Activated T-helper 2 cell treated with anti-CD3 and anti-CD28 coated beads, Interferon-gamma antibody, Interleukin-2, Interleukin-4, amounts not matched to agents 10 μg/mL and 5 μg/mL and 100 μg/mL, durations not matched to agents 14 hours and 24 hours and 36 hours (primary cell): ENCODE measurements at places on chromosomes 7 and 10. TPM values are rescaled to one million over a fixed set of nuclear protein-coding genes. Genes with fewer than 3 reads are reported as not detected.
A peak's percentile ranks its signal among the peaks of the same experiment; 100 is the strongest.

- no peak overlapping the region for H3K4me3 ChIP-seq
- H3K27ac ChIP-seq, result peak overlapping the region; percentile 57
- H3K4me1 ChIP-seq, result peaks cover 36% of the 10 kb centered on the region
- no peak for DNase-seq
Observed at GRCh38 chr10:24901686-24902399, 50.6 kb downstream of the PRTFDC1 start.

DNA sequence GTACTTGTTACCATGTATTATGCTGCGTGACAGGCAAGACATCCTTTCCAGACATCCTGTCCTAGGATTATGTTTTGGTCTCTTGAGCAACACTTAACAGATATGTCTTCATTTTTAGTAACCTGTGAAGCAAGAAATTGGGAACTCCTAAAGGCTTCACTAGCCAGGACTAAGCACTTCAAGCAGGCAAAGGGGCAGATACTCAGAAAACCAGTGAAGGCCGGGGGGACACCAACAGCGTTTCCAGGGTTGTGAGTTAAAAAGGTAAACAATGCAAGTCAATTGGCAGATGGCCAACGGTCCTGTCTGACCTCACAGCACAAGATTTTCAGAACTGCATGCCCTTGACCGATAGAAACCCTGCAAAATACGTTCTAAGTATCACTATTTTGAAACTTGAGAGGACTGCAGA lies 77.6 kb upstream of the SFMBT2 start:
- H3K27me3 ChIP-seq, result peaks cover under 1% of the 10 kb centered on the region
- H3K27ac ChIP-seq, result no peak overlapping the region
- H3K4me1 ChIP-seq, result peaks cover 69% of the 10 kb centered on the region
- peaks cover 18% of the 10 kb centered on the region for H3K36me3 ChIP-seq

GRCh38 chr10:127441350-127442219 lies 107.5 kb upstream of the NPS start:
- H3K36me3 ChIP-seq, result no peaks in the 10 kb centered on the region
- H3K27me3 ChIP-seq, result no peaks in the 10 kb centered on the region
- H3K27ac ChIP-seq, result no peak overlapping the region
- H3K4me1 ChIP-seq, result no peaks in the 10 kb centered on the region
- no peak overlapping the region for H3K4me3 ChIP-seq
- no peak for DNase-seq

DNA sequence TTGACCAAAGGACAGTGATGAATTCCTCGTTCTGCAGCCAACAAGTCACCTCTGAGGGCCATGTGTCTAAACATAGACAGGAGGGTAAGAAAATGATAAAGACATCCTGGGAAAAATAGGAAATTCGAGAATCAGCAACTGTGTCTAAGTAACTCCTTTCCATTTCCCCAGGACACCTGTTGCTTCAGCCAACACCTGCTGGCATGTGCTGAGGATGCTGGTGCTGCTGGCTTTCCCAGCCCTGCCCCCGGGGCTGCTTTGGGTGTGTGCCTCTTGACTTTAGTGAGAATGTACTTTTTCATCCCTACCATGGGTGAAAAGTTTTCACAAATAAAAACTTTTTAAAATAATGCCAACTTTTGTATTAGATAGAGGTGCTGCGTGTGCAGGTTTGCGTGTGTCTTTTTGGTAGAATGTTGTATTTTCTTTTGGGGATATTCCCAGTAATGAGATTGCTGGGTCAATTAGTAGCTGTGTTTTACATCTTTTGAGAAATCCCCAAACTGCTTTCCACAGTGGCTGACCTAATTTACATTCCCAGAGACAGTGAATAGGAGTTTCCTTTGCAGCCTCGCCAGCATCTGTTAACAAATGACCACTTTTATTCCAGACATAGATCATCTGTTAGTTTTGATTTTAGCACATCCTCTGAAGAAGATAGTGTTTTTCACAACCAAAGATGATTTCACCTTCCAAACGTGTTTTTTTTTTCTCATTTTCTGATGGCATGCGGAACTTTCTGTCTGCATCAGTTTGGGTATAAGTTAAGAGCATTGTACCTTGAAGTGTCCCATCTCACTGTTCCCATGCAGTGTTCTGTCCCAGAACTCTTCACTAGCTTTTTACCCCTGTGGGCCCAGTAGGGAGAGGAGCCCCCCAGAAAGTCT lies 104.2 kb upstream of the ACBD5 start:
- peak overlapping the region; percentile 56 for H3K27ac ChIP-seq
- DNase-seq, result no peak
- H3K27me3 ChIP-seq, result peaks cover 13% of the 10 kb centered on the region
- no peaks in the 10 kb centered on the region for H3K36me3 ChIP-seq
- H3K4me3 ChIP-seq, result no peak overlapping the region
- peaks cover 29% of the 10 kb centered on the region for H3K4me1 ChIP-seq

DNA sequence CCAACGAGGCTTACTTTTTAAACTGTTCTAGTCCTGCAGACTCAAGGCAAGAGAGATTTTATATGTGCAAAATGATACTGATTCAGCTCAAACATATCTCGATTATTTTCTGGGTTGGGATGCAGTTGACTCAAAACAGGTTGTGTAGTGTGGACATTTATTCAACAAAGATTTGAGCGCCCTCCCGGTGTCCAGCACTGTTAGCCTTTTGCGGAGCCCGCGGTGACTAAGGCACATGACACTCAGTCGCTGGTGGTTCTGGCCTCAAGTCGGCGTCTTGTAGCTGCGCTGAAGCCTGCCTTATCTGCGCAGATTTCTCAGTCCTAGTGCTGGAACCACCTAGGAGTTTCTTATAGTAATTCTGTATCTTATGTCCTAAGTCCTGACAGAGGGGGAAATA lies 938 bp upstream of the CADPS2 start:
- H3K4me3 ChIP-seq, result peak overlapping the region; percentile 48
- no peaks in the 10 kb centered on the region for H3K36me3 ChIP-seq
- H3K4me1 ChIP-seq, result peaks cover 9% of the 10 kb centered on the region
- no peak overlapping the region for H3K27ac ChIP-seq

DNA sequence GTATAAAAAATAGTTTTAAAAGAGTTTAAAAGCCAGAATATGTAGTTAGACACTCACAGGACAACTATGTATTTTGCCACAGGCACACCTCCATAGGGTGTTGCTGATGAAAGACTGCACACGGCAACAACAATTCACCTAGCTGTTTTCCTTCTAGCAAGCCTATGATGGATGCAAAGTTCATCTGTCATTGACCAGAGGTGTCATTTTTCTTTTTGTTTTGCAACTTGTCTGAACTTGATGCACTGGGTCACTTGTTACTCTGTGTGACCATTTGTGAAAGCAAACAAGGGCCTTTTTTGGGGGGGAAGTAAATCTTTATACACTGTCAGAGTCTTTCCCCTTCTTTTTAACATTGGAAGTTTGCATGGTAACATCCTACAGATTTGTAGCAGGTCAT lies 258.0 kb upstream of the SEMA3A start:
- H3K36me3 ChIP-seq, result no peaks in the 10 kb centered on the region
- no peak overlapping the region for H3K27ac ChIP-seq
- H3K4me1 ChIP-seq, result no peaks in the 10 kb centered on the region

Gene PAX4
- total RNA-seq, result not detected in 2 replicates

Gene TRRAP
- total RNA-seq, result 58.6 and 59.1 TPM in 2 replicates

Gene NOD1
- total RNA-seq, result 14.8 and 15.8 TPM in 2 replicates

Gene H2BK1
- total RNA-seq, result not detected in 2 replicates
